ENCODE measurements at places on chromosomes 7 and 10. TPM values are rescaled to one million over a fixed set of nuclear protein-coding genes. Genes with fewer than 3 reads are reported as not detected.

GRCh38 chr7:43624156-43624555 is 41.2 kb downstream of the STK17A start:
- no peak overlapping the region for H3K27ac ChIP-seq
- no peak overlapping the region for H3K4me3 ChIP-seq
- H3K36me3 ChIP-seq, result no peaks in the 10 kb centered on the region
- DNase-seq, result no peak

GRCh38 chr7:97081521-97082300 is 35.8 kb upstream of the SDHAF3 start:
- no peaks in the 10 kb centered on the region for H3K27me3 ChIP-seq
- H3K36me3 ChIP-seq, result no peaks in the 10 kb centered on the region
- no peak overlapping the region for H3K4me3 ChIP-seq
- no peak for DNase-seq
- H3K4me1 ChIP-seq, result no peaks in the 10 kb centered on the region

GRCh38 chr7:158606129-158606528 is 18.5 kb upstream of the PTPRN2 start:
- H3K4me3 ChIP-seq, result no peak overlapping the region
- no peak for DNase-seq
- H3K36me3 ChIP-seq, result no peaks in the 10 kb centered on the region

DNA sequence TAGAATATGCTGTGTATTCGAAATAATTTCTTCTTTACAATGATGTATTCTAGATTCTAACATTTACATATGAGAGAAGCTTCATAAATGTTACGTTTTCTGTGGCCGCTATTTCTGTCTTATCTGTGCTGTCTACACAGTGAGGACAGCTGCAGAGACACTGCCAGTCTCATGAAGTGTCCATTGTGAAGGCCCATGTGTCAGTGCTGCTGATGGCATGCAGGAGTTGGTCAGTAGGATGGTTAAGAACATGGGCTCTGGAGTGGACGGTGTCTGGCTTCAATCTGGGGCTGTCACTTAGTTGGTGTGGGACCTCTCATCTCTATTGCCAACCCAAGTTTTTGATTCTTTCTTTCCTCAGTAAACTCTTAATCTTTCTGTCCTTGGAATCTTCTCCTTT is 137.3 kb downstream of the SDK1 start:
- no peaks in the 10 kb centered on the region for H3K36me3 ChIP-seq
- H3K27me3 ChIP-seq, result no peaks in the 10 kb centered on the region

GRCh38 chr10:24973163-24973562 is 20.8 kb upstream of the PRTFDC1 start:
- H3K27ac ChIP-seq, result no peak overlapping the region
- peaks cover 3% of the 10 kb centered on the region for H3K4me1 ChIP-seq
- no peaks in the 10 kb centered on the region for H3K36me3 ChIP-seq
- no peak for DNase-seq
- no peaks in the 10 kb centered on the region for H3K27me3 ChIP-seq
- H3K4me3 ChIP-seq, result no peak overlapping the region

DNA sequence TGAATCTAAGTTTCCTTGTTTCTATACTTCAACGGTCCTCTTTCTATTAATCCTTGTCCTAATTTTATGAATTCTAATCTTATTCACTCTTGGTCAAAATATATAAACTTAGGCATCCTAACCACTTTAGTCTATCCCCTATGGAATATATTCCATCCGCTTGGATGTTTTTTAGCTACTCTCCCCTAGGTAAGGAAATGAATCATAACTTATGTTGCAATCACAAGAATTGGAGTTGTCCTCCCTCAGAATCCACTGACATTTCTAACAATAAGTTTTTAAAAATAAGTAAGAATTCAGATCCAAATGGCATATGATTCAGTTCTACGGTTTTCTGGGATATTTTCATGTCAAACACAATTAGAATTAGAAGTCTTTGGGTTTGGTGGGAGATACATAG is 1081.6 kb downstream of the SORCS1 start:
- no peaks in the 10 kb centered on the region for H3K36me3 ChIP-seq
- no peak overlapping the region for H3K4me3 ChIP-seq
- H3K27ac ChIP-seq, result no peak overlapping the region
- H3K27me3 ChIP-seq, result no peaks in the 10 kb centered on the region
- H3K4me1 ChIP-seq, result no peaks in the 10 kb centered on the region
- no peak for DNase-seq

DNA sequence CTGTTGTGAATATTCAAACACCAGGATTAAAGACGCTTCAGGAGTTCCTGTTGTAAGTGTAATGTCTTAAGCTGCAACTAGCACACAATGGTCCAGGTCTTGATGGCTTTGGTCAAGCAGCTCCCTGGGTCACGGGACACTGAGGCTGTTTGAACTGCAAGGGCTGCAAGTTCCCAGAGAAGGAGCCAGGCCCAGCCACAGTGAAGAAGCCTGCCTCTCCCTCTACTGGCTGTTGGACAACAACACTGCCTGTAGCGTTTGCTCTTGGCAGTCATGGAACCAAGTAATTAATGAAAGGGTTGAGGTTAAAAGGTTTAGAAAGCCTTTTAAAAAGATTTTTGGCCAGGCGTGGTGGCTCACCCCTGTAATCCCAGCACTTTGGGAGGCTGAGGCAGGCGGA is 31.9 kb upstream of the GUSB start:
- DNase-seq, result peak; percentile 28
- H3K4me3 ChIP-seq, result no peak overlapping the region
- no peaks in the 10 kb centered on the region for H3K4me1 ChIP-seq
- H3K27me3 ChIP-seq, result no peaks in the 10 kb centered on the region
- no peaks in the 10 kb centered on the region for H3K36me3 ChIP-seq

DNA sequence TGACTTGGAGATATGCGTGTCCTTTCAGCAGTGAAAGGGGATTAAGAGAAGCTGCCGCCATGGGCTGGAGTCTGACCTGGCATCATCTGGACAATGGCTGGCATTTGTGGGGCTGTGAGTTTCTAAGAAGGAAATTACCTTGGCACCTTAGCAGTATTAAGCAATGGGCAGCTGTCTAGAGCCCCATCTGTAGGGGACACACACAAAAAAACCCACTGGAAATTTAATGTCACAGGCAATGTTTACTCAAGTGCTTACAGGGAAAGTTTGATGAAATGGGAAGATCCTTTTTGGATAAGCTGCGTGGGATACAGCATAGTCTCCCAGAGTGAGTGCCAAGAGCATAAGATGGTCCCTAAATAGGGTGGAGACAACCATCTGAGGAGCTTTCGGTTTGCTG is 25.0 kb downstream of the ADRA2A start:
- no peak overlapping the region for H3K4me3 ChIP-seq
- no peaks in the 10 kb centered on the region for H3K36me3 ChIP-seq
- no peak for DNase-seq
- no peaks in the 10 kb centered on the region for H3K27me3 ChIP-seq
- H3K4me1 ChIP-seq, result no peaks in the 10 kb centered on the region
- no peak overlapping the region for H3K27ac ChIP-seq

The RASSF4 gene
- 21.9 TPM for total RNA-seq

The SRPK2 gene
- total RNA-seq, result 37.8 TPM

The LBX1 gene
- total RNA-seq, result not detected

Data from ovary (tissue), 10 donors.